ENCODE measurements at places on chromosomes 1 and 21.

DNA sequence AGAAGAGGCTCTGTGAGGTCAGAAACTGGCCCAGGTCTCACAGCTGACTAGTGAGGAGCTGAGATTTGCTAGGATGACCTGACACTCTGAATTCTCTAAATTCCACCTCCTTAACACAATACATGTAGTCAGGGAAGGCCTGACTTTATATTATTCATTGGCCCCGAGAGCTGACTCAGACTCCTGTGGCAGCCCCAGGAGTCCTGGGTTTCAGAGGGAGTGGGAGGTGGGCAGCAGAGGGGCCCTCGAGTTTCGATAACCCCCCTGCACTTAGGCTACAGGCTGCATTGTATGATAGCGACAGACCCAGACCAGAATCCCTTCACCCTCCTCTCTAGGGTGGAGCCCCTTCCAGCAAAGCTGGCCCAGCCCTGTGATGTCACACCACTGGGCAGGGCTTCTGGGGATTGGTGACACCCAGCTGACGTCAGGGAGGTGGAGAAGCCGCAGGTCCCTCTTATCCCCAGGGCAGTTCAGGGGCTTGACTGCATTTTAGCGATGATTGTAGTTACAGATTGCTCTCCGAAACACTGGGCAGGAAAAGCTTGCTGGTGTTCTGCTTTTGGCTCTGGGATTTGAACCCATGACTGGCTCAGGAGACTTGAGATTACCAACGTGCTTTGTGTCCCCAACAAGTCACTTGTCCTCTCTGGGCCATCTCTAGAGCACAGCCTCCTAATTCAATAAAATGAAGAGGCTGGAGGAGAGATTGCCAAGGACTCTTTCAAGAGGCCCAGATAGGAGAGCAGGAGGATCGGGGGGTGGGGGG, 17.0 kb upstream of the GPR37L1 start:
- no peak for DNase-seq

GRCh38 chr1:23562137-23562876, 3.0 kb upstream of the ID3 start:
- DNase-seq: no peak

- DNase-seq: no peak
Measured at GRCh38 chr1:165344736-165345135, 11.8 kb downstream of the LMX1A start.

DNA sequence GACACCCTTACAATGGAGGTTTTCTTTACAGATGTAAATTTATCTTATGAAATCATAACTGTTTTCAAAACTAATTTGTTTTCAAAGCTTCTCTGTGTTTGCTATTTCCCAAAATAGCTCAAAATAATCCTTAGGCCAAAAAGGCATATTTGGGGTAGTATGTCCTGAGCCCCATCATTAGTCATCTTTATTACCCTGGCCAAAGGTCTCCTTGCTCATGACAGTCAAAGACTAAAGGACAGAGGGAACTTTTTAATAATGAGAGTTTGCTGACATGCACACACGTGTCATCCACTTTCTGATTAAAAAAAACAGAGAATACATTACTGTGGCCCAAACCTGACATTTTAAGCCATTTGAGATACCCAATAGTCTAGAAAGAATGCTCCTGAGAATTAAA, 221.9 kb upstream of the DUSP10 start:
- DNase-seq: no peak

- no peak for DNase-seq
Measured at GRCh38 chr1:8554956-8555534, 237.1 kb downstream of the SLC45A1 start.

DNA sequence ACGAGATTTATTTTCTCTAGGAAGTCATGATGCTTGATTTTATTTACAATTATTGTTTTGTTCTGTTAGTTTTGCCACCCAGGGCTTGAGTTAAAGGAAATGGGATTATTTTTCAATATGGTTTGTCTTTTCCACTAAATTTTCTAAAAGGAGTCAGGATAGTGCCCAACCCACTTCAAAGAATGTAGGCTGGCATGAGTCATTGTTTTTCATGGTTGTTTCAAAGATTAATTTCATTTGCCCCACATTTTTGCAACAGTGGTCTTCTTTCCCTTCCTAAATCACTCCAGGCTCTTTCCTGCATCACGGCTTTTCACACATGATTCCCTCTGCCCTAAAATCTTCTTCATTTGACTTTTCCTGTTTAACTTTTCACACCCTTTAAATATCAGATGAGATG, 2.5 kb downstream of the SLAMF6 start:
- no peak for DNase-seq

GRCh38 chr1:226964068-226964425, 24.0 kb downstream of the COQ8A start:
- DNase-seq: no peak

- DNase-seq: no peak
Measured at GRCh38 chr1:51799372-51799771, 79.2 kb downstream of the NRDC start.

DNA sequence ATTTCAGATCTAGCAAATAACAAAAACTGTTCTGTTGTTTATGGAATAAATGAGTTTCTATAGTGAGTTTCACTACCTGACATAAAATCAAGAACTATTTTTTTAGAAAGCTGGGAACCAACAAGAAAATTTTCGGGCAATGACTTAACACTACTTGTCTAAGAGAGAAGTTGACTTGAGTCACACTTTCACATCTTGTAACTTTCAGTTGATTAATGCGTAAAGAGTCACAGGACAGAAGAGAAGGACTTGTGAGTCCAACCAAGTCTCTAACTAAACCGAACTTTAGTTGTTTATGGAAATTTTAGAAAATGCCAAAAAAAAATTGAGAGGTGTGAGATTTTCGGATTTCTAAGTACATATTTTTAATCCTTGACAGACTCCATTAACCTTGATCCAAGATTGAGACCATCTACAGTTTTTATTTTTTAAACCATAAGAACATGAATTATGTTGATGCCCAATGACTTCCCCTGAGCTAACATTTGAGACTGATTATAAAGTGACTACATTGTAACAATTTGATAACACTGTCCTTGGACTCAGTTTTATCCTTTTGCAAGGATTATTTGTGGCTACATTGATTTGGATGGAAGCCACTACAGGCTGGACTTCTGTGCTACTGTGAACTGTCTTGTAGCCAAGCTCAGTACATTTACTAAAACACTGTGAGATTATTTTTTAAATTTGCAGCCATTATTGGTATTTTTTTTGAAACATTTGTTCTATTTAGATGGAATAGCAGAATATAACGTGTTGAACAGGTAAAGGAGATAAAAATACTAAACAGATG, 284.0 kb downstream of the PTPRC start:
- DNase-seq: no peak

GRCh38 chr1:34645109-34645688, 109.6 kb upstream of the GJB5 start:
- DNase-seq: no peak

GRCh38 chr1:155951753-155952504, 10.5 kb downstream of the RXFP4 start:
- no peak for DNase-seq

GRCh38 chr1:28135371-28136168, 40.9 kb downstream of the PTAFR start:
- no peak for DNase-seq

DNA sequence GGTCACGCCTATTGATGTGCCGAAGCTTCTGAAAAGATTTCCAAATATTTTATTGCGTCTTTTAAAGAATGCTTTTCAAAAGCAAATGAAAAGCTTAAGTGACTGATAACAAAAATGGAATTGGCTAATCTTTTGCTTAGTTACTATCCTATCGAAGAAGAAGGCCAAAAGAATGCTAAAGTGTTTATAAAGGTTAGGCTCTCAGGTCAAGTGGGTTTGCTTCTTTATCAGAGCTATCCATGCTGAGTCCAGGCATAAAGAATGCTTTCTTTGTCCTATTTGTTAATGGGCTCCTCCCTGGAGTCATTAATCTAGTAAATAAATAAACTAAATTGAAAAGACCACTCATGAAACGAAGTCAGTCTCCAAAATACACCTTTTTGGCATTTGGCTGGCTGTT, 133.4 kb upstream of the LYPLAL1 start:
- no peak for DNase-seq

GRCh38 chr1:117174851-117175250, 35.9 kb downstream of the VTCN1 start:
- DNase-seq: no peak

GRCh38 chr1:213244664-213245091, 193.6 kb downstream of the RPS6KC1 start:
- DNase-seq: no peak

- no peak for DNase-seq
Measured at GRCh38 chr1:160127865-160128523, 12.4 kb downstream of the ATP1A2 start.

DNA sequence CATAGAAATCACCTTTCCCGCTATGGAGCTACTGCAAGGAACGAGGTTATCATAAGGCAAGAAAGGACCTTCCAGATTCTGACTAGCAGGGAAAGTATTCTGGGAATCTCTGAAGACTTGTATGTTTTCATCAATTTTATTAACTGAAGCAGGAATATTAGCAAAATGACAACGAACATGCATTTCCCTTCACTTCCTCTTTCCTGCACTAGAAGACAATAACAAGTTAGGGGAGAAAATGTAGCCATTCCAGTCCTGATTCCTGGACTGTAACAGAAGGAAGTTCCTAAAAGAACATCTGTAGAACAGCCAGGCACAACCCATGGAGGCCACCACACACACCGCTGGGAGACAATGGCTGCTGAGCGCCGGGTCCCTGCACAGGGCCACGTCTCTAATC, 106.8 kb downstream of the RAVER2 start:
- no peak for DNase-seq

GRCh38 chr1:206633708-206634121, 1.6 kb upstream of the DYRK3 start:
- no peak for DNase-seq

DNA sequence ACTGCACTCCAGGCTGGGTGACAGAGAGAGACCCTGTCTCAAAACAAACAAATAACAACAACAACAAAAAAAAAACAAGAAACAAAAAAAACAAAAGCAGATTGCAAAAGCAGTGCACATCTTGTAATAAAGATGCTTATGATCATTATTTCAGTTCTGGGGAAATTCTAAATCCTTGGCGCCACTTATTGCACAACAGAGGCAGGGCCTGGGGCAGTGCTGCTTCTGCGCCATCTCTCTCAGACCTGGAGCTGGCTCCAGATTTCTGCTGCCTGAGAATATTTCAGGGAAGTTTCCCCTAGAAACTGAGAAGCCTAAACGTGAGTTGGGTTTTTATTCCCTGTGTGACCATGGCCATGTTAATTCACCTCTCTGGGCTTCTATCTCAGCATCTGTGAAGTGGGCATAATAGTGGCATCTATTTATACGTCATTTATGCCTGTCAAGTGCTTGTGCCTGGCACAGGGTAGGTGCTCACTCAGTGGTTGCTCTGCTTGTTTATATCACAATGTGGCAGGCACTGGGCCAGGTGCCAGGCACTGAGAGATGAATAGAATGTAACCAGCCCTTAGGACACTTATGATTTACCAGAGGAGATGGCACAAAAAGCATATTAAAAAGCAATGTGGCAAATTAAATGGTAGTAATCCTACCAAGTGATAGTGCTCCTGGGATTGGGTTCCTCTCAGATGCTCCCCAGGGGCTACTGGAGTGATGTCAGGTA, 67.9 kb downstream of the MDM4 start:
- DNase-seq: no peak
